ENCODE measurements at places on chromosomes 5 and 9.

DNA sequence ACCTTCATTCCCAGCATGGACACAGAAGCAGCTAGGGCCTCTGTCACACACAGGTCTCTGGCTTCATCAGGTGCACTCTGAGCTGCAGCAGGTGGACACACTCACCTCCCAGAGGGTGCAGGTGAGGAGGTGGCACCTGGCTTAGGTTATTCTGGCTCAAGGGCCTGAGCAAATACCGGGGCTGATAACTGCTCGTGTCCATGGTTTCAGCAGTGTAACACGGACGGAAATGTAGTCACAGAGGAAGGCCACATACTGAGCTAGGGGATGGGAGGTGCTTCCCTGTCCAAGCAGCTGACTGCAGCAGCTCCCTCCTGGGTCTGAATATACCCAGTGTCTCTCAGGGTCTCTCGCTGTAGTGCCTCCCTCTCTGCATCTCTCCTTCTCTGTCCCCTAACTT lies 5.7 kb downstream of the PHF2 start:
- DNase-seq: no peak

DNA sequence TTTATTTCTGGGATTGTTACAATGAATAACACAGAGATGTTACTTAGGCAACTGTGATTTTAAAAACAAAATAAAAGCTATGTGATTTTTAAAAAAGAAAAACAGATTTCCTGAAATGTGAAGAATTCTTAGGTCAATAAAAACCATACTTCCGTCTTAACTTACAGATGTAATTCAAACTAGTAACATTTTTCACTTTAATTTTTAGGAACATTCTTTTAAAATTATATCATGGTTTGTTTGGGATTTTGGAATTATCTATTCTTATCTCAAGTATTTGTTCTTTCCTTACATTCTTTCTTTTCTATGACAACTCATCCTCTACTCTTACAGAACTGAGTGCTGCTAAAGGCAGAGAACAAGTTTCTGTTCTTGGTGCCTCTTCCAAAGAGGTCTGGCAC lies 159.5 kb downstream of the RAPGEF6 start:
- no peak for DNase-seq

DNA sequence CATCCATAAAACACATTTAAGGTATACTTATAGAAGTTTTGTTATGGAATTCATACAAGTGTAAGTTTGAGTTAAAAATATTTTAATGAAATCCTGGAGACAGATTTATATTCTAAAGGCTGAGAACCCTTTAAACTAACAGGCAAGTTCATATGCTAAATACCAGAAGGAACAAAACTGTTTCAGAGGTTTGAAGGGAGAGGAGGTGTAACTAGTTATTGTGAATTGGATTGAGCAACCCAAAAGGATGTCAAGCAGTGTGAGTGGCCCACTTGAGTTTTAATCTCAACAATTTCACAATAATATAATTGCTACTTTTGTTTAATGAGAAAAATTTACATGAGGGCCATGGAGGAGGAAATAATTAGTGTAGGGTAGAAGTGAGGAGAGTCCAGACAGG lies 348.5 kb upstream of the ACTBL2 start:
- DNase-seq: no peak

DNA sequence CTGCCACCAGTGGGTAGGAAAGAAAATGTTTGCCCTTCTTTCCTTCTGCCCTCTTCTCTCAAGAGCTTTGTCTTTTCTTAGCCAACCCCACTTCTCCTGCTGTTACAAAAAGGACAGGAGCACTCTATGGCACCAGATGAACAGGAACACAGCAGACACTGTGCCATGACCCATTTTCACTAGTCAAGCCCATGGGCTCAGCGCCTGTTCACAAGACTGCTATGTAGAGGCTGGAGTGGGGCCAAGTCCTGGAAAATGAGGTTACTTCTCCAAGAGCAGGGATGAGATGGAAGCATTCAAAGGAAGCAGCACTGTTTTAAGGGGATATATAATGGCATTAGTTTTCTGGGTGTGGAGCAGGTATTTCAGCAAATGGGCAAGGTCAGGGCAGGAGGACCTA lies 46.8 kb upstream of the GRAMD2B start:
- no peak for DNase-seq

DNA sequence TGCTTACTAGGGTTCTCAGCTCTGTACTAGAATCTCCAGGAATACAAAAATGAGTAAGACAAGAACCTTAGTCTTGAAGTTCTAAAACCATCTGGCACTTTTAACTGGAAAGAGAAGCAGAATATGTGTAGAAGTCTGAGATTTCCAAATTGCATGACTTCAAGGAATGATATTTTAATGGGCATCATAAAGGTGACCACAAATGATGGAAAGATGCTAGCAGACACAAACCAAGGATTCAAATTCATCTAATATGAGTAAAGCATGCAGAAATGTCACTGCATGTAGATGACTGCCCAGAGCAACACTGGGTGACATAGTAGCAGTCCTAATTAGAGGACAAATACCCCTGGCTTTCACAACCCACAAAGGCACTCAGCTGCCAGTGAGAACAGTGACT lies 117.2 kb downstream of the RPS23 start:
- no peak for DNase-seq

GRCh38 chr5:81848362-81848880 lies 97.5 kb upstream of the SSBP2 start:
- no peak for DNase-seq

DNA sequence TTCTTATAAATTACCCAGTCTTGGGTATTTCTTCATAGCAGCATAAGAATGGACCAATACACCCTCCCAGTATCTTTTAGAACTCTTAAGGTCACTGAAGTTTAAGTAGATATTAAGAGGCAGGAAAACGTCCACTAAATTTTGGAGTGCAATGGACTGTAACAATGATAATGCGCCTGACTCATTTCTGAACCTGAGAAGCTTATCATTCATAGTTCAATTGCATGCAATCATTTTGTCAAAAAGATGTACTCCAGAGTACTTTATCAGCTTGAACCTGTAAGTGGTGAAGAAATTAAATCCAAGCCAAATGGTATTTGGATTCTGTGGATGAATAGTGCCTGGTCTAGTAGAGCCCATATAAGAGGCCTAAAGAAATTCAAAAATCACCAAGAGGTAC lies 196.5 kb upstream of the CDH9 start:
- no peak for DNase-seq

DNA sequence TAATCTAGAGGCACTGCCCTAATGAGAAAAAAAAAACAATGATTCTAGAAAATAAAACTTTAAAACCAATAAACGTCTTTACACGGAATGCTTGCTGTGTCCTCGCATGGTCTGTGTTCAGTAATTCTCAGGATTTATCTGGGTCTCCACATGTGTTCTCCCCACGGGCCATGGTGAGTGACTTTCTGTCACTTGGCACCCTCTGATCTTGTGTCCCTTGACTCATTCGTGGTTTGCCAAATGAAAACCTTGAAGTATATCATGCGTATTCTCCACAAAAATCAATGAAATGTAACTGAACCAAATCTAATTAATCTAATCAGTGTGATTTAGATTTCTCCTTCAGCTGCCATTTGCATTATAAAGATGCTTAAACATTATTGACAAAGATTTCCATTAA lies 48.0 kb downstream of the UBE2QL1 start:
- DNase-seq: peak; percentile 7

DNA sequence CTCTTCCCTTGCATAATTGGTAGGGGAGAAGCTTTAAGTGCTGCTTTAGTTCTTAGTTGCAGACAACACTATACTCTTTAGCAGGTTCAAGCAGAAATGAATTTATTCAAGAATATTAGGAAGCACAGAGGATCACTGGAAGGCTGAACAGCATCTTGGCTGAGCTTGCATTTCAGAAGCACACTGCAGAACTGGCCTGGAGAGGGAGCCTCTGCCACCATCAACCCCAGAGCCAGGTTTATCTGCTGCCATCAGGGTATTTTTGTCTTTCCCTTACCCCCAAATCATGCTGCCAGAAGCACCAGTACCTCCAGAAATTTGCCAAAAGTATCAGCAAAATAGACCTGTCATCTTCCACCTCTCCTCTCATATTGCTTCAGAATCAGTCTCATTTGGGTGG lies 440.7 kb downstream of the DMAC1 start:
- DNase-seq: no peak

GRCh38 chr5:172004824-172005237 lies 1.6 kb downstream of the FBXW11 start:
- no peak for DNase-seq

- DNase-seq: no peak
These were observed 184.3 kb downstream of the DAB2IP start for GRCh38 chr9:121835587-121836365.

DNA sequence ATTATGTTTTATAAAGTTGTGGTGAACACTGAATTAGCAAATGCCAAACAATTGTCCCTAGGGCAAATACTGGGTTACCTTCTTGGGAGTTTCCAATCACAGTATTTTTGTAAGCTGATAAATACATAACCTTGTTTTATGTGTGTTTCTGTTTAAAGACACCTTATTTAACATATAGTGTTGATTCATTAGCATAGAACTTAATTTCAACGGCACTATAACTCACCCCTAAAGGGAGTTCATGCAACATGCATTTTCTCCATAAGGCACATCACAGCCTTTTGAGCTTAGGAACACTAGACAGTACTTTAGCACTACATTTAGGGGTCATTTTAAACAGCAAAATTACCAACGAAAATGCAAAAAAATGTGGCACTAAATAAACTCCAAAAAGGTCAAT lies 74.2 kb upstream of the TYRP1 start:
- no peak for DNase-seq

GRCh38 chr5:180080486-180081280 lies 9.1 kb upstream of the RNF130 start:
- no peak for DNase-seq

DNA sequence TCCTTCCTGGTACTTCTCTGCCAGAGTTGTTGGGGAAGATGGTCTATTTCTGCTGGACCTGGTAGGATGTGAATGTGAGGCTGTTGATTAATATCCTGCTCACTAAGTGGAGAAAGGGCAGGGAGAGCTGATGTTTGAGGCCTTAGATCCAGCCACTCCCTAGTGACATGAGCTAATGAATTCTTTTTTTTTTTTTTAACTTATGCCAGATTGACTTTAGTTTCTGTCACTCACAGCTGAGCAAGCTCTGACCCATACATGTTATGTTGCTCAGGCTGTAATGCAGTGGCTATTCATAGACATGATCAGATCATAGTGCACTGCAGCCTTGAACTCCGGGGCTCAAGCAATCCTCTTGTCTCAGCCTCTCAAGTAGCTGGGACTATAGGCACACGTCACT lies 75.1 kb upstream of the SPRY4 start:
- DNase-seq: no peak

DNA sequence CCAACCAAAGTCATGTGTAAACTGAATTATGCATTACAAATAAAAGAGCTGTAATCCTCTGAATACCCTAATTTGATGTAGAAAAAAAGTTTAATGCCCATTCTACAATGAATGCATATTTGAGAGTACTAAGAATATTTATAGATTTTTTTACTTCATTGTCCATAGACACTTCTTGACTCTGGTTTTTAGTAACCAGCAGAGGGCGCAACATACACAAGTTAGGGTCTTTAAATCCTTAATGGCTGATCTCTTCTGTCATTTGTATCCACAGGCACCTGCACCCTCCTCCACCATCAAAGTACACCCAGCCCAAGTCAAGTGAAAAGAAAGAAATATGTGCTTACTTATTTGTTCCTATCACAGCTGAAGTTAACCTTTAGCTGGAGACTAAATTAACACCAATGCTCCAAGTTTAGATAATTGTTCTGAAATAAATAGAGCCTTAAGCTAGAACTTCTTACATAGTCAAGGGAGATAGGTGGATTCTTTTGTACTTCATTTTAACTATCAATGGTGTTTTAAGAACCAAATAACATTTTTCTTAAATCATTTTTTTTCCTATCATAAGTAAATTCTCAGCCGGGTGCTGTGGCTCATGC lies 524.2 kb upstream of the DAB2 start:
- no peak for DNase-seq

- DNase-seq: no peak
These were observed 4.7 kb downstream of the HNRNPK start for GRCh38 chr9:83975300-83975699.

DNA sequence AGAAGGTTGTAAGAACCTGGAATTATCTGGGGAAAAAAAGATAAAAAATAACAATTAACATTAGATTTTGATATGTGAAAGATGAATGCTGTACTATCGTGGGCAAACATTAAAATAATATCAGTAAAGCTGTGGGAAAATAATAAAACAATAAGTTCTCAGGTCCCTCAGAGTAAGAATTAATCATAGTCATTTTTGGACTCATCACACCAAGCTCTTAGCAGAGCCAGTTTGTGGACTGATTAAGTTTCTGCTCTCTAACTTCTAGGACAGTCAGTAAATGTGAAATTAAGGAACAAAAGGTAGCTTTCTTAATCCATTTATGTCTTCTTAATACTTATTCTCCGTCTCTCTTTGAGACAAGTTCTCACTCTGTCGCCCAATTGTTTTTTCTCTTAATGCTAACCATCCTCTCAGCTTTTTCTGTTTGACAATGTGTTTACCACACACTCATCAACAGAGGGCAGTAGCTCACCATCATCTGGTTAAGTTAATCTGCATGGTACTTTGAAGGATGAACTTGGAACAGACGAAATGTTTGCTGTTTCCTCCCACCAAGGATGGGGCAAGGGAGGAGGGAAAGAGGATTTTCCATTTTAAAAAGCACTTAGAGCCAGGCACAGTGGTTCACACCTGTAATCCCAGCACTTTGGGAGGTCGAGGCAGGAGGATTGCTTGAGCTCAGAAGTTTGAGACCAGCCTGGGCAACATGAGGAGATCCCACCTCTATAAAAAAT lies 5.3 kb upstream of the ACO1 start:
- peak; percentile 53 for DNase-seq

DNA sequence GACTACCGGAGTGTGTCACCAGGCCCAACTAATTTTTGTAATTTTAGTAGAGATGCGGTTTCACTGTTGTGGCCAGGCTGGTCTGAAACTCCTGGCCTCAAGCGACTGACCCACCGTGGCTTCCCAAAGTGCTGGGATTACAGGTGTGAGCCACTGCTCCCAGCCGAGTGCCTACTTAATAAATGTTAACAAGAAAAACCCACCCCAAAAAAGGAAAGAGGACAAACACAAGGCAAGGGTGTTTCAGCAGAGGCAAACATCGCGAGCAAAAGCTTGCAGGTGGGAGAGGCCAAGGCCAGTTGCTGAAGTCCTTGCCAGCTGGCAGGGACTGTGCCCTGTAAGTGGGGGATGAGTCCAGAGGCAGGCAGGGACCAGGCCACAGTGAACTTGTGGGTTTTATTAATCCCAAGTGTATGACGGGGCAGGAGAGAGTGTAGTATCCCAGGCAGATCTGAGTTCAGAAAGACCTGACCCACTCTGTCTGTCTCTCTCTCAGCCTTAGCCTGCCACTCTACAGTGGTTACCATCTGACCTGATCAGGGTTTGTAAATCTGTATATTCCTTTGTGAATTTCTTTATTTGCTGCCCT lies 6.4 kb upstream of the FPGS start:
- peak; percentile 56 for DNase-seq

GRCh38 chr9:124940521-124940893 lies 376 bp downstream of the GOLGA1 start:
- no peak for DNase-seq
